ENCODE measurements at places on chromosomes 3 and 15.
A peak's percentile ranks its signal among the peaks of the same experiment; 100 is the strongest.

DNA sequence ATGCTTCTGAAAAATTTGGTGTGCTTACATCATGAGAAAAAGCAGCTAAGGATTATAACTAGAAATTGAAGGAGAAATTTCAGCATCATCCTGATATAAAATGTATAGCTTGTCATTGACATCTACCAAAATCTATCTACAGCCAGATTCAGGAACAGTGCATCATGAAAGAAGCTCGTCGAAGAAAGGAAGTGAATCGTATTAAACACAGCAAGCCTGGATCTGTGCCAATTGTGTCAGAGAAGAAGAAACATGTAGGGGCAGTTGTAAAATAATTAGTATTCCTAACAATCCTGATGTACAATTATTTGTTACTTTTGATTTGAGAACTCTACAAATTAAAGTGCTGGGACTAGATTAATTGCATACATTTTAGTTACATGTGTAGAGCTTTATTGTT, 37.2 kb downstream of the AP4E1 start:
- no peak for DNase-seq

- DNase-seq = no peak
Observed at GRCh38 chr3:31536497-31536896, 3.8 kb downstream of the STT3B start.

DNA sequence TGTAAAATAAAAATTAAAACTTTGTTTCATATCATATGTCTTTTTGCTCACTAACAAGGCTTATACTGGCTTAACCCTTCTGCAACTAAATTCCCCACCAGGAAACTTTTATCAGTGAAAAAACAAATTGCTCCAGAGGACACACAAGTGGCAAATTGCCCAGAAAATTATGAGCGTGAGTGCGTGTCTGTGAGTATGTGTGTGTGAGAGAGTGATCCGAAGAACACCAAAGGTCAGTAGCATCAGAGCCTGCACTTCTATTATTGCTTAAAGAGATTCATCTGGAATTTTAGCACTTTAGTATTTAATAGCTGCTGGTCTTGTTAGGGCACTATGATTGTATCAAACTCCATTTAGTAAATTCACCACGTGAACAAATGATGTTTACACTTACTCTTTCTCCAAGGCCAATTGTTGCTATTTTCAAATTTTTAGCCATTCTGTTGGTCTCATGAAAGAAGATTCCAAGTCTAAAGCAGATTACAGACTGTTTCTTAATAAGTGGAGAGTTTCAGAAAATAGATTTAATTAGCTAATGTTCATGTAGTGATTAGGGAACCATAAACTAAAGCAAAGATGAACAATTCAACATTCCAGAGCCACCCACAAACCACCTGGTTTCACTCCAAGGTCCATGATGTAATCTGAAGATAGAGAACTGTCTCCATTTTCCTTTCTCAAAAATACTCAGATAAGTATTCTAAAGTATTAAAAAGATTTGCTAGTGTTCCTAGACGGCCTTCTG, 91.1 kb upstream of the IL12A start:
- DNase-seq = peak; percentile 49

DNA sequence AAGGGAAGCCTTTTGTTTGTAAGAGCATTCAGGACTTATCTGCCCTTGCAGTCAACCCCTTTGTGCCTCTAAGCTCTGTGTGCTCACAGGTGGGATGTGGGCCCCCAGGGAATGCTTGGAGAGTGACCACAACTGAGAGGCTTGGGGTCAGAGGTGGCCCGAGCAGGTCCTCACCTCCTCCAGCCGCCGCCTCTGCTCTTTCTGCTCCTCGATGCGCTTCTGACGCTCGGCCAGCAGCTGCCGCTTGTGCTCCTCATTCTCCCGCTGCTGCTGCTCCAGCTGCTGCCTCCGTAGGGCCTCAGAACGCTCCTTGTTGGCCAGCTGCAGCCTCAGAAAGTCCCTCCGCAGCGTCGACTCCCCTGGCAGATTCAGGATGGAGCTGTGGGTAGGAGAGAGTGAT, 130.8 kb upstream of the SLC2A2 start:
- peak; percentile 81 for DNase-seq

- DNase-seq = no peak
Observed at GRCh38 chr15:81469154-81469553, 95.1 kb upstream of the TMC3 start.

GRCh38 chr3:119340014-119340413, 45.8 kb downstream of the ARHGAP31 start:
- no peak for DNase-seq

DNA sequence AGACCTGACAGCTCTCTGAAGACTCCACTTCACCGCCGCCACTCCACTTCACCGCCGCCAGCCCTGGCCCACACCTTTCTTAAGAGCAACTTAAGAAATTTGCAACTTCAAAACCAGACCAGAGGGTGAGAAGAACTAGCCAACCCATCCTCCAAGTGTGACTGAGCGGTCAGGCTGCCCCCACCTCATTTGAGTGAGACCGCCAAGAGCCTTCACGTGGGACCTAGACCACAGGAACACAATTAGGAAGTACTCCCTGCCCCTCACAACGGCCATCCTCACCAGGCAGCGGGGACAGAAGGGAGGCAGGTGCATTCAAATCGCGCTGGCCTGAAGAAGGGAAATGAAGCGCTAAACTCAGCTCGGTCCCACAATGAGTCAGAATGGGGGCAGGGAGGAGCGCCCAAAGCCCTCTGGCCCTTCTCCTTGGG, 156.8 kb upstream of the BCL6 start:
- DNase-seq = no peak

GRCh38 chr3:43620831-43621655, 768 bp downstream of the ANO10 start:
- DNase-seq = peak; percentile 64

GRCh38 chr3:129890891-129891290, 2.6 kb downstream of the TMCC1 start:
- no peak for DNase-seq

DNA sequence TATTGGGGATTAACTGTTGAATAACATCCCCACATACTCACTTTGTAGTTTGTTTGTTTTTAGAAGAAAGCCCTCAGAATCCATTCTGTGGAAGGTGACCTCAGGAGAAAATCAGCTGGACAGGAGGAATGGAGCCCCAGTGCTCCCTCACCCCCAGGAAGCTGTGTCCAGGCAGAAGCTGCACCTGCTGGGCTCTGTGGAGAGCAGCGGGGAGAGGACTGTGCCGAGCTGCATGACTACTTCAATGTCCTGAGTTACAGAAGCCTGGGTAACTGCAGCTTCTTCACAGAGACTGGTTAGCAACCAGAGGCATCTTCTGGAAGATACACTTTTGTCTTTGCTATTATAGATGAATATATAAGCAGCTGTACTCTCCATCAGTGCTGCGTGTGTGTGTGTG, 14.0 kb downstream of the TIGIT start:
- DNase-seq = no peak

- no peak for DNase-seq
Observed at GRCh38 chr15:88220443-88221335, 35.9 kb downstream of the NTRK3 start.

GRCh38 chr15:61994216-61994615, 66.0 kb downstream of the VPS13C start:
- no peak for DNase-seq

DNA sequence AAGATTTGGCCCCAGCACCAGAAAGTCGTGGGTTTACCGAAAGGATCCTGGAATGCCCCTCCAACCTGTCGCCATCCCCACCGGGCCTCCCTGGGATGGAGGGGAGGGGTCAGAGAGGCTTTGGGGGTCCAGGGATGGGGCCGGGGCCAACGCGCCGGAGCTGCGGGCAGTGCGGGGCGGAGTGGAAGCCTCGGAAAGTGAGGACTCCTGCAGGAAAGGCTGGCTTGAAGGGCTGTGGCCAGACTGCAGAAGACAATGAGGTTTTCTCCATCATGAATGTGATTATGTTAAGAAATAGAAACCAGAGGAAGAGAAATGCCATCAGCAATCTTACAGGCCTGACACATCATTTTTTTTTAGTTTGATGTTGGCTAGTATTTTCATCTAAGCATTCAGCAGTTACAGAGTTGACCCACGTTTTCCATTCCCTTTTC, 738 bp downstream of the YEATS2 start:
- DNase-seq = peak; percentile 65

GRCh38 chr3:99634881-99635280, 3.5 kb upstream of the COL8A1 start:
- no peak for DNase-seq

DNA sequence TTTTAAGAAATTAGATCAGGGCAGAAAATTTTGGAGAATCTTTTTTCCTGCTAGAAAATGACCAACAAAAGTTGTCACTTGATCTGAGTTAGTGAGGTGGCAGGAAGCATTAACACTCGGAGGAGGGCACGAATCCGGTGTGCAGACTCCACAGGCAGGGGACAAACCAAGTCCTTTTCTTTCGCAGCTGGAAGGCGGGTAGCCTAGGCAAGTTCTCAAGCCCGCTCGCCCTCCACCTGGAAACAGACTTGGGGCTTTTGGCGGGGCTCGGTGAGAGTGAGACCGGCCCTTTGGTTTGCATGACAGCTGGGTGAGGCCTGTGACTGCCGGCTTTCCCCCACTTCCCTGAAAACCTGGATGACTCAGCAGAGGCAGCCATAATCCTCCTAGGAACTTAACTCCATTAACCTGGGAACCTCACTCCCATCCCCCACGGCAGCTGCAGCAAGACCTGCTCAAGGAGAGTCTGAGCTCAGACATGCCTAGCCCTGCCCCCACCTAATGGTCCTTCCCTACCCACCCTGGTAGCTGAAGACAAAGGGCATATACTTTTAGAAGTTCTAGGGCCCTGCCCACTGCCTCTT, 134.8 kb downstream of the MFSD1 start:
- peak; percentile 21 for DNase-seq

DNA sequence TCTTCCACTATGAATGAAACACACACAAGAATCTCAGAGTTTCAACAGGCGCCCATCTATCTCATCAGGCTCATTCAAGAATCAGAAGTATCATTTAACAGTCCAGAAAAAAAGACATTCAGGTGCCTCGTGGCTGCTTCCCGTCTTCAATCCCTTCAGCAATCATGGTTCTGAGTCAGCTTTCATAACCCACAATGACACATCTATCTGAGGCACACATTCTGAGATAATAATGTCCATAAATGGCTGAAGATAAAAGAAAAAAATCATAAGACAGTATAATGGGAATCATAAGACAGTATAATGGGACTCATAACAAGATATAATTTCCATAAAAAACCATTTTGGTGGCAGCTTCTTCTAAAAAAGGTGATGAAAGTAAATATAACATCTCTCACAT, 52.4 kb downstream of the TNIK start:
- no peak for DNase-seq

- DNase-seq = no peak
Observed at GRCh38 chr15:52037889-52038505, 19.0 kb downstream of the MAPK6 start.

- DNase-seq = no peak
Observed at GRCh38 chr15:71385457-71385856, 270.2 kb downstream of the THSD4 start.

DNA sequence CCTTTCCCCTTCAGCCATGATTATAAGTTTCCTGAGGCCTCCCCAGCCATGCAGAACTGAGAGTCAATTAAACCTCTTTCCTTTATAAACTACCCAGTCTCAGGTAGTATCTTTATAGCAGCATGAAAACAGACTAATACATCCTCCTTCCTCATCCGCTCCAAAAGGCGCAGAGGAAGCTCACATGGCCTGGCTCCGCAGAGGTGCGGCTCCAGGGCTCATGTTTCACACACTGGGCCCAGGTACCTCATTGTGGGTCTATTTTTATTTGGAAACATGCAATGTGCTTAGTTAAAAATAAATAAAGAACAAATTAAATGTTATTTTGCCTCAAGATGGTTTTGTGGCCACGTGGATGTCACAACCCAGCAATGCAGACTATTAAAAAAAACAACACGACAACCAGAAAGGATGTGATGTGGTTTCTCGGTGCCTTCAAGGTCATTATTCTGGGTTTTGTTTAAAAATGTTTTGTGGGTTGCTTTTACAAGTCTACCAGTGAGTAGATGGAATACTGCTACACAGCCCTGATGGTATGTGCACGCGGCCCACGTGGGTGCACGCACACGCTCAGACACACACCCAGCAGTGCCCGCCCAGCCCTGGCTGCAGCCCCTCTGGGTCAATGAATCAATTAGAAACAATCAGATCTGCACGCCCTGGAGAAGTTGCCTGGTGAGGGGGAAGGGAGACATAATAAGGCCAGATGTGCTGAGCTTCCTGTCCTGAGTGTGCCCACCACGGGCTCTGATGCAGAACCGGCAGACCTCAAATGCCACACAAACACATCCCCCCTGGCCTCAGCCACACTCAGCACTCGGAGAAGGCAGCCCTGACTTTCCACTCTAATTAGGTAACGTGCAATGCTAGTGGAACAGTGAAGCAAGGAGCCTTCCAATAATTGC, 140.1 kb downstream of the ADAMTS17 start:
- DNase-seq = no peak

- DNase-seq = no peak
Observed at GRCh38 chr3:119913021-119913420, 131.1 kb downstream of the NR1I2 start.

GRCh38 chr3:117016378-117016777, 306.8 kb downstream of the TUSC7 start:
- no peak for DNase-seq

- DNase-seq = no peak
Observed at GRCh38 chr3:59234884-59235633, 185.2 kb upstream of the CFAP20DC start.

- DNase-seq = no peak
Observed at GRCh38 chr3:168583977-168584376, 488.3 kb upstream of the GOLIM4 start.

- no peak for DNase-seq
Observed at GRCh38 chr3:42265059-42265991, 660 bp downstream of the CCK start.

GRCh38 chr3:30677347-30677685, 70.9 kb downstream of the TGFBR2 start:
- no peak for DNase-seq

DNA sequence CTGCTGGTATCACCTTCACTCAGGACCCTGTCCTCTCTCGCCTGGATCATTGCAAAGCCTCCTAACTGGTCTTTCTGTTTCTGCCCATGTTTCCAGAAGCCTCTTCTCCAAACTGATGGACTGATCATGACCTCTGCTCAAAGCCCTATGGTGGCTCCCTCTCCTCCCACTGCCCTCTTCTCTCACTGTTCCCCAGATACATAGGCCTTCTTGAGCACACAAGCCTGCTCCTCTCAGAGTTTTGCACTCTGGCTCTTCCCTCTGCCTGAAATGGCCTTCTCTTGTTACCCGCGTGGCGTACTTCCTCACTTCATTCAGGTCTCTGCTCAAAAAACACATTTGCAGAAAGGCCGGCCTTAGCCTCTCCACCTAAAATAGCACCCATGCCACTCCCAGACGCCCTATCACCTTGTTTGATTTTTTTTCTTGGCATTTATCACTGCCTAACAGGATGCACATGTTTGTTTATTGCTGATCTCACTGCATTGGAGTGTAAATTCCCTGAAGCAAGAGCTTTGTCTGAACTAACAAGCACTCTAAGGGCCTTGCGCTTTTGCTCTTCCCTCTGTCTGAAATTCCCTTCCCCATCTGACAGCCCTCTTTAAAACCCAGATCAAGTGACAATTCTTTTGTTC, 1.4 kb upstream of the ETFA start:
- DNase-seq = no peak

GRCh38 chr15:66278671-66279070, 14.7 kb upstream of the DIS3L start:
- DNase-seq = no peak

- no peak for DNase-seq
Observed at GRCh38 chr3:50749822-50750221, 75.1 kb downstream of the DOCK3 start.

GRCh38 chr3:105527535-105527934, 160.8 kb downstream of the ALCAM start:
- DNase-seq = no peak

- no peak for DNase-seq
Observed at GRCh38 chr3:169945313-169945712, 21.3 kb upstream of the SEC62 start.

- no peak for DNase-seq
Observed at GRCh38 chr3:129442947-129443346, 2.9 kb downstream of the IFT122 start.

All from right cardiac atrium (tissue), 5 donors.